ENCODE measurements at places on chromosomes 3 and 15.

DNA sequence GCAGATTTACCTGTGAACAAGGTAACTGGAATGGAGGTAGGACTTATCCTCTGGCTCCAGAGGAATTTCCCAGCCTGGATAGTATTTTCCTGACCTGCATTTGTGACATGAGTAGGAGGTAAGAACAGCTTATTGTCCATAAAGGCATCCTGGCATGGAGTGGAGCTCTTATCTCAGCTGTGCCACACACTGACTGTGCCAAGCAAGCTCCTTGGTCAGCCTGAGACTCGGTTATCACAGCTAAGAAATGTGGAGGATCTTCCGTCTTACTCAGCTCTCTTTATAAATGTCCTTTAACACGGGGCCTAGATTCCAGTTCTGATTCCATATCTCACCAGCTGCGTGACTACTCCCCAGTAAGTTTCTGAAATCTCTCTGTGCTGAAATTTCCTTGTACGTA is 38.9 kb downstream of the SLCO3A1 start:
- no peak for DNase-seq

- DNase-seq, result no peak
Observed at GRCh38 chr3:134362670-134363380, 11.4 kb downstream of the AMOTL2 start.

DNA sequence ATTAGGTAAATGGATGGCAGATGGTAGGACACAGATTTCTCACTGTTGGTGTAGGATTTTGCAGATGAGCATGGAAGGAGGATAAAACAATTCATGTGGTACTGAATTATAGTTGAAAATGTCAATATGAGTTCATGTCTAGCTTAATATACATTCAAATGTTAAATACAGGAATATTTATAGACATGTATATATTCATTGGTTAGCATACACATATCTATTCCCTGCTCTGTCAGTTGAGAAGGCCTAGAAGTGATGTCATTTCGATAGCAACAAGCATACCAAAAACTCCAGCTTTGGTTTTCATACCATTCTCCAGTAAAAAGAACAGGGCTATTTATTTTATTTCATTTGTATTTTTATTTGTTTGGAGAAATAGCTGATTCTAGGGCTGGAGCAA is 497.1 kb downstream of the EPHB1 start:
- no peak for DNase-seq

DNA sequence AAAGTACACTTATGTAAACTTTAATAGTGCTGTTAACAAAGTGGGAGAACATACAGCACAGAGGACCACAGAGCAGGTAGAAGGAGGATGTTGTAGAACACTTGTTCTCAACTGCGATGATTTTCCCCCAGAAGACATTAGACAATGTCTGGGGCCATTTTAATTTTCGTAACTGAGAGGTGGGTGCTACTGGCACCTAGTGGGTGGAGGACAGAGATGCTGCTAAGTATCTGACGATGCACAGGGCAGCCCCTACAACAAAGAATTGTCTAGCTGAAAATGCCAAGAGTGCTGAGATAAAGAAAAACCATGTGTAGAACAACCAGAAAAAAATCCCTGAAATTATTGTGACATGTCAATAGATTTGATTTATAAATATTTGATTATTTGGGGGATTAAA is 5.0 kb upstream of the KBTBD8 start:
- DNase-seq, result no peak

GRCh38 chr15:69591905-69592508 is 139.4 kb downstream of the RPLP1 start:
- DNase-seq, result no peak

- DNase-seq, result no peak
Observed at GRCh38 chr15:93063796-93064690, 25.0 kb downstream of the RGMA start.

- no peak for DNase-seq
Observed at GRCh38 chr15:58432401-58432800, 610 bp downstream of the LIPC start.

DNA sequence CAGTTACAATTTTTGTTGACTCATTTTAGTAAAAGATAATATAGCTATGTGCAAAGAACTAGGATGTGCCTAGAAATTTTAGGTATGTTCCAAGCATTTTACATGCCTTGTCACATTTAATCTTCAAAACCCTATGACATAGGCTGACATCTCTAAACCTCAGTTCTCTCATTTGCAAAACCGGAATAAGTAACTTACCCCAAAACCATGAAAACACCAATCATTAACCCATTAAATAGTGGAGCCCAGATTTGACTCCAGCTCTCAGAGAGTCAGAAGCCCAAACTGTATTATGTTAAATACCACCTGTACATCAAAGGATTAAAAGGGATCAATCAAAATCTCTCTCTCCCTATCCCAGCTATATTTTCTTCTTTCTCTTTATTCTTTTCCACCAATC is 36.6 kb downstream of the GSK3B start:
- no peak for DNase-seq

- no peak for DNase-seq
Observed at GRCh38 chr3:117126946-117127546, 417.5 kb downstream of the TUSC7 start.

DNA sequence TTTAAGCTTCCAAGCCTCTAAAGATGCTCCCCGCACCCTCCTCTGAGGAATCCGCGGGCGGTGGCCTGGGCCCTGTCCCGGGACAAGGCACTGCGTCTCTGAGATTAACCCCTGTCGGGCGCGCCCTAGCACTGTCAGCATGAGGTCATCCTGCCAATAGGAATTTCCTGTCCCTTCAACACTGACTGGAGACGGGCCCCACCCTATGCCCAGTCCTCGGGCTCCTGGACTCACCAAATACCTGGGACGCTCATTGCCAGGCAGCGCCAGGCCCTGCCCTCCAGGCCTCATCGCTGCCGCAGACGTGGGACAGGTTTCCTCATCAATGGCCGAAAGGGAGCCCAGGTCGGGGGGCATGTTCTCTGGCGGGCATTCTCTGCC is 67.6 kb upstream of the SH3GL3 start:
- no peak for DNase-seq

DNA sequence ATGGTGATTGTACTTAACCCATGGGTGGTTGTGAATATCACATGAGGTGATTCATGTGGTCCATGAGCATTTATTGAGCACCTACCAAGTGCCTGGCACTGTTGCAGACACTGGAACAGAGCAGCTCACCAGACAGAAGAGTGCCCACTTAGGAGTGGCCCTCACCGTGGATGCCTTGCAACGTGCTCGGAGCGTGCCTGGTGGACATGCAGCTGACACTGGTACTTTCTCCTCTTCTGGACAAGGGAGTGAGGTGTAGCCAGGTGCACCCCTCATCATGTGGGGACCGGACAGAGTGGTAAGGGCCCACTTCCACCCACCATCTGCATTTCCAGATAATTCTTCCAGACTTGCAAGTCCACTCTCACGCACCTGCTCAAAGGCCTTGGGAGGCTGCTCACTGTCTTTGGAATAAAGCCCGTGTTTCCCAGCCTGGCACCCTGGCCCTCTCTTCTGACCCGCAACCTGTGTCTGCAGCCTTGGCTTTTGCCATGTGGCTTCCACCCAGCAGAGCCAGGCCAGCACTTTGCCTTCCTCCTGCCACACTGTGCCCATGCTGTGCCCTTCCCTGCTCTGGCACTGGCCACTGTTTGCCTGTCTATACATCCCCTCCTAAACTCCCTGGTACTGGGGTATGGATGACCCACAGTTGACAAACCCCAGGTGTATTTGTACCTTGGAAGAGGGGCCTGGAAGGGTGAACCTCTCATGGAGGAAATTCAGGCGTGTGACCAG is 90.9 kb upstream of the SEC13 start:
- no peak for DNase-seq

DNA sequence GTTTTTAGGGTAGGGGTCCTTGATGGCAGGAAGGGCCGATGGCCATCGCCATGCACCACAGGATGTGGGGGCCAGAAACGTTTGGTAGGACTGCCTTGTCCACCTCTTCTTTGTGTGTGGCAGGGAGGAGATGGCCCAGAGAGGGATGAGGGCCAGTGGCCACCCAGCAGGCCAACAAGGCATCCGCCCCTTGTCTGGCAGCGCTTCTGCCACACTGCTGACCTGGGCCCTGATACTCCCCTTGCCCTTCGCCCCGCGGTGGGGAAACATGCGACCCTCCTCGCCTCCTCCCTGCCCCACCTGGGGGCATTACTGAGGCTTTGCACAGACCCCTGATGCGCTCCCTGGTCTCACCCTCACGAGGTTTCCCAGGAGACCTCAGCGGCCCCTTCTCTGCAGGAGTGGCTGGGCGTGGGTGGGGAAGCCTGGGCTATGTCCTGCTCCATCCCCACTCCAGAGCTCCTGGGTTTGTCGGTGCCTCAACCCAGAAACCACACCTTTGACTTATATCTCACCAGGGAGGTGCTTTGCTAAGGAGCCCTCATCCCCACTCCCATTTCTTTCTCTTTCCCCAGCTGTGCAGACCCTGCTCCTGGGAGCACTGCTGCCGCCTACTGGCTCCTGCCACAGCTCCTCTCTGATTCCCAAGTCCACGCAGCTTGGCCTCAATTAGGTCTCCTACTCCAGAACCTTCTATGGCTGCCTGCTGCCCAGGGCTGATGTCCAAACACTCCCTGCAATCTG is 38.7 kb downstream of the FEM1B start:
- no peak for DNase-seq

- no peak for DNase-seq
Observed at GRCh38 chr3:32412887-32413286, 21.2 kb downstream of the CMTM7 start.

- DNase-seq, result no peak
Observed at GRCh38 chr3:56838448-56838847, 36.7 kb upstream of the ARHGEF3 start.

DNA sequence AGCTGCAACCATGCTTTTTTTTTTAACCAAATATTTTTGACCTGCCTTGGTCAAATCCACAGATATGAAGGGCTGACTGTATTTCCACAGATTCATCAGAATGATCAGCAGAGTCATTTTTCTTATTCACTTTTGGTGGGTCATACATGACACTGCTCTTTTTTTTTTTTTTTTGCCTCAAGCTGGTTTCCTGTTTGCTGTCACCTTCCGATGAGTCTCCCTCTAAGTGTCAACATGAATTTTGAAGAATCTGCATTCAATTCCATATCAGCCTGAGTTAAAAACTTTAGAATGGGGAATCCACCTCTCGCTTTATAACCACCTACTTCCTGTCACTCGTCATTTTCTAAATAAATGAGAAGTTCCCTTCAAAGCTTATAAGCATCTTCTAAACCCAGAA is 2.2 kb upstream of the SLC12A8 start:
- no peak for DNase-seq

DNA sequence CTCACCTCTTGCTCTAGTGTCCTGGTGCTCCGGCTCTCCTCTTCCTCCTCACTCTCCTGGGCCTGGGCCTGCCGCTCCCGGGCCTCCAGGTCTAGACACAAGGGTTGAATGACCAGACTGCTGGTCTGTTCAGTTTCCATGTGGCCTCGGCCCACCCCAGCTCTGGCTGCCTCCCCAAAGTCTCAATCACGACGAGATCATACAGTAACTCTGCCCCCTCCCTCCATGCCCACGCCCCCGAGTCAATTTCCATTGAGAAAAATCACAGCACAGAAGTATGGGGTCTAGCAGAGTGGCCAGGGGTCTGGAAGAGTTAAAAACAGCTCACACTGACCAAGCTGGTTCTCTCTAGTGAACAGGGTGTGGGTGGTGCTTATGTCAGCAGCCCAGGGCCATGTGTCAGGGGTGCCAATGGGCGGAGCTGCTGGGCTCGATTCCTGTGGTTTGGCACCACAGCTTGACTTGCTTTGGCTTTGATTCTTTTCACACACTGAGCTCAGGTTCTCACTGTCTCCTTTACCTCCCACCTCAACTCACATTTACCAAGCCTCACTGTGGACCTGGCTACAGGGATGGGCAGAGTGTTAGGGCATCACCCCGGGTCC is 6.9 kb downstream of the C15orf62 start:
- no peak for DNase-seq

GRCh38 chr3:16357186-16358121 is 92.4 kb downstream of the OXNAD1 start:
- DNase-seq, result no peak

DNA sequence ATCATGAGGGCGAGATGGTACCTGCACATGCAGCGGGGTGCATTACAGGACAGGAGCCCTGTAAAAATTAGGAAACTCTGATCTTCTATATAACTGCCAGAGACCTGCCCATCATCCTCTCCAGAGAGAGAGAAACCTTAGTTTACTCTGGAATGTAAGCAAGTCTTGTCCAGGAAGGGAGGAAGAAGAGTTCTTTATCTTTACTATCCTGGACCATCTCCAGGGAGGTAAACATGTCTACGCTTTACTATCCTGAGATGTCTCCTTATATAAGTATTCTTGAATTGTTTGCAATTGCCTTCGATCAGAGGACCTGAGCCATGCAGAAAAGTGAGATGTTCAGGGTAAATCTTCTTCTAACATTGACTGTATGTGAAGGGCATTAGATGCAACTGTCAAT is 12.7 kb upstream of the HACD2 start:
- no peak for DNase-seq

- DNase-seq, result no peak
Observed at GRCh38 chr3:72323773-72324172, 524.5 kb downstream of the SHQ1 start.

DNA sequence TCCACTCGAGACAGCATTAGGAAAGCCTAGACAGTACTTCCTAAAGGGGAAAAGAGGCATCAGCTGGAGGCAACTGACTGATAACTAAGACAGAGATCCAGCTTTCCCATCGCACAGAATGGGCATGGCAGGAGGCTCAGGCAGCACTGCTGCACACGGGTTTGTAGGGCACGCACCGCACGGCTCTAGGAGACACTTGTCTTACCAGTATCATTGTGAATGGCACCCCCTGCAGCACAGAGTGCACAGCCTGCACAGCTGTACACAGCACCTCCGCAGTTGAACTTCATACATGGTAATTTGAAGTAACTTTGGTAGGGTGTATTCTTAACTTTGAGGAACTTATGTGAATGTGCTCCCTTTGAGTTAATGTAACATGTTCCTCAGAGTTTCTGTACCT is 281.6 kb downstream of the PLCL2 start:
- DNase-seq, result no peak

- DNase-seq, result no peak
Observed at GRCh38 chr15:96582473-96582872, 252.0 kb downstream of the NR2F2 start.

DNA sequence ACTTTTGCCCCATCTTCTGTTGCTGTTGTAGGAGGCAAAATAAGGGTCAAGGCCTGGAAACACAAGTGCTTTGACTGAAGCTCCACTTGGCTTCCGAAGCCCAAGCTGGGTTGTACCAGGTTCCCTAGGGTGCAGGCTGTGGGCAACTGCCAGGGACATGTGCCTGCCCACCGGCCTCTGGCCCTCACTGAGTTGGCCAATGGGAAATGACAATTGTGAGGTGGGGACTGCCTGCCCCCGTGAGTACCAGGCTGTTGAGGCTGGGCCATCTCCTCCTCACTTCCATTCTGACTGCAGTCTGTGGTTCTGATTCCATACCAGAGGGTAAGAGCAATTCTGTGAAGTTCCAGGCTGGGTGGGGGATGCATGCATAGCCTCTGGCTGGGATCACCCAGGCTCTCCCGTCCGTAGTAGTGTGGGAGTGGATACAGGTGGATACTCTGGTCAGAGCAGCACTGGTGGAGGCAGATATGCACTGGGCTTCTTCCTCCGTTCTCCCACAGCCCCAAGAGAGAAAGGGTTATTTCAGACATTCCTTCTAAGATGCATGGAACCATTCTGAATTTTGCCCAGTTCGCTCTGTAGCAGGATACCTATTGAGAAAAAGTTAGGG is at the start of gene ADIPOQ:
Gene ADIPOQ, plus strand, starts transcription at position 285 of the 613 bp plus-strand sequence. CDS start 10,349 bp downstream, outside the sequence.
- no peak for DNase-seq

- no peak for DNase-seq
Observed at GRCh38 chr3:149307435-149307783, 26.0 kb downstream of the TM4SF18 start.

GRCh38 chr3:113769551-113769950 is 22.7 kb downstream of the ATP6V1A start:
- no peak for DNase-seq
